Fibroblast of lung (primary cell): ENCODE measurements at places on chromosomes 13 and 19.

- H3K27ac ChIP-seq = no peak overlapping the region
- peaks cover 20% of the 10 kb centered on the region for H3K36me3 ChIP-seq
- H3K4me1 ChIP-seq = no peaks in the 10 kb centered on the region
- no peak overlapping the region for H3K4me3 ChIP-seq
- H3K27me3 ChIP-seq = no peaks in the 10 kb centered on the region
Observed at GRCh38 chr19:57620673-57621348, 6.8 kb downstream of the ZNF134 start.

GRCh38 chr19:38524369-38524768 lies 90.9 kb downstream of the RYR1 start:
- H3K36me3 ChIP-seq = no peaks in the 10 kb centered on the region
- no peaks in the 10 kb centered on the region for H3K27me3 ChIP-seq
- no peak overlapping the region for H3K4me3 ChIP-seq
- no peaks in the 10 kb centered on the region for H3K4me1 ChIP-seq

GRCh38 chr13:95137096-95137495 lies 164.2 kb downstream of the ABCC4 start:
- DNase-seq = no peak
- H3K27me3 ChIP-seq = no peaks in the 10 kb centered on the region
- no peak overlapping the region for H3K4me3 ChIP-seq
- no peaks in the 10 kb centered on the region for H3K36me3 ChIP-seq
- no peaks in the 10 kb centered on the region for H3K4me1 ChIP-seq

GRCh38 chr13:26037302-26037701 lies 14.5 kb downstream of the SHISA2 start:
- no peak overlapping the region for H3K4me3 ChIP-seq
- H3K27ac ChIP-seq = no peak overlapping the region
- DNase-seq = no peak
- no peaks in the 10 kb centered on the region for H3K36me3 ChIP-seq
- H3K4me1 ChIP-seq = no peaks in the 10 kb centered on the region

GRCh38 chr19:5057860-5058259 lies 88.9 kb downstream of the KDM4B start:
- H3K4me3 ChIP-seq = no peak overlapping the region
- H3K4me1 ChIP-seq = no peaks in the 10 kb centered on the region
- no peak for DNase-seq
- H3K27ac ChIP-seq = no peak overlapping the region
- peaks cover 4% of the 10 kb centered on the region for H3K36me3 ChIP-seq
- H3K27me3 ChIP-seq = no peaks in the 10 kb centered on the region

GRCh38 chr13:24220086-24220703 lies 59.7 kb downstream of the SPATA13 start:
- no peaks in the 10 kb centered on the region for H3K27me3 ChIP-seq
- H3K4me1 ChIP-seq = peaks cover 3% of the 10 kb centered on the region
- peak; percentile 72 for DNase-seq
- no peak overlapping the region for H3K27ac ChIP-seq
- no peaks in the 10 kb centered on the region for H3K36me3 ChIP-seq
- H3K4me3 ChIP-seq = no peak overlapping the region

- peak; percentile 54 for DNase-seq
- no peaks in the 10 kb centered on the region for H3K27me3 ChIP-seq
- no peak overlapping the region for H3K4me3 ChIP-seq
Observed at GRCh38 chr13:100789481-100789880, 114.9 kb upstream of the TMTC4 start.

DNA sequence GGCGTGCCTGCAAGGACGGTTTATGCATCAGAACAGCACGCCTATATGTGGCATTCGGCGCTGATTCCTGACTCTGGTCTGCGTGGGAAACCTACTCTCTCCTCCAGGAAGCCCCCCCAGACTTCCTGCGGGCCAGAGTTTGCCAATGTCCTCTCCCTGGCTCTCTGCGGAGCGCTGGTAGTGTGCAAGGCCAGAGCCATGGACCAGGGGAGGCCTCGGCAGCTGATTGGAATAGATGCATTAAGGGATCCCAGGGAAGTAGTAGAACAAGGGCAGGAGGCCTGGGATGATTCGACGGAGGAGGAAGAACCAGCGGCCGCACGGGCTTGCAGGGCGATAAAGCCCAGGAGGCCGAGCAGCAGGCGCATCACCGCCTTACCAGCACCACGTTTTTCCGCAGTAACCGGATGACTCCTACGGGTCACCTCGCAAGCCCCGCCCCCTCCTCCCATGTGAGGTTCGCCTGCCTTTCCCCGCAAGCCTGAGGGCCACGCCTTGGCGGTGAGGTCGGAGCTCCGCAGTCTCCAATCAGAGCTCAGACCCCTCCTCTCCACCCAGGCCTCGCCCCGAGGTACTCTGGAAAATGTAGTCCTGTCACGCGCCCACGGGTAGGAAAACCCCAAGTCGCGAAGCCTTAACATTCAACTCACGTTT lies 5.0 kb downstream of the CLEC11A start:
- DNase-seq = peak; percentile 33
- peaks cover 2% of the 10 kb centered on the region for H3K36me3 ChIP-seq
- H3K4me1 ChIP-seq = peaks cover 7% of the 10 kb centered on the region
- no peaks in the 10 kb centered on the region for H3K27me3 ChIP-seq

DNA sequence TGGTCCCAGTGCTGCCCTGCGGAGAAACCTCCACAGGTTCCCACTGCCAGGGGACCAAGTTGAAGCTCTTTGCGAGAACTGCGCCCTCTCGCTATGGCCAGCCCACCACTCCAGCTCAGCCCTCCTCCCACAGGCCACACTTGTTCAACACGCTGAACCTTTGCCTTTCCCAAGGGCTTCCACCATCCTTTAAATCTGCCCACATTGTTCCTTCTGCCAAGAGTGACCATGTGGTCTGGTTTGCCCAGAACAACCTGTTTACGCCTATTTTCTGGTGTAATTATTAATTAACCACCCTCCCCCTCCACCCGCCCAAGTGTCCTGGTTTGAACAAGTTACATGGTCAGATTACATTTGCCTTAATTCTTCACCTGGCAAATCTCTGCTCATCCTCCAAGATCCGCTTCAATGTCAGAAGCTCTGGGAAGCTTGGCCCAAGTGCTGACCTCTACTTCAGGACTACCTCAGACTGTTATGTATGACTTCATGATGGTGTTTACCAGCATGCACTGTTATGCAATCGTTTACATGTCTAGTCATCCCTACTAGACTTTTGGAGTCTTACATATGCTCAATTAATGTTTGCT lies 12.0 kb upstream of the USP12 start:
- H3K4me1 ChIP-seq = peaks cover 9% of the 10 kb centered on the region
- DNase-seq = peak; percentile 49
- no peaks in the 10 kb centered on the region for H3K36me3 ChIP-seq
- H3K27me3 ChIP-seq = no peaks in the 10 kb centered on the region
- peak overlapping the region; percentile 78 for H3K27ac ChIP-seq

DNA sequence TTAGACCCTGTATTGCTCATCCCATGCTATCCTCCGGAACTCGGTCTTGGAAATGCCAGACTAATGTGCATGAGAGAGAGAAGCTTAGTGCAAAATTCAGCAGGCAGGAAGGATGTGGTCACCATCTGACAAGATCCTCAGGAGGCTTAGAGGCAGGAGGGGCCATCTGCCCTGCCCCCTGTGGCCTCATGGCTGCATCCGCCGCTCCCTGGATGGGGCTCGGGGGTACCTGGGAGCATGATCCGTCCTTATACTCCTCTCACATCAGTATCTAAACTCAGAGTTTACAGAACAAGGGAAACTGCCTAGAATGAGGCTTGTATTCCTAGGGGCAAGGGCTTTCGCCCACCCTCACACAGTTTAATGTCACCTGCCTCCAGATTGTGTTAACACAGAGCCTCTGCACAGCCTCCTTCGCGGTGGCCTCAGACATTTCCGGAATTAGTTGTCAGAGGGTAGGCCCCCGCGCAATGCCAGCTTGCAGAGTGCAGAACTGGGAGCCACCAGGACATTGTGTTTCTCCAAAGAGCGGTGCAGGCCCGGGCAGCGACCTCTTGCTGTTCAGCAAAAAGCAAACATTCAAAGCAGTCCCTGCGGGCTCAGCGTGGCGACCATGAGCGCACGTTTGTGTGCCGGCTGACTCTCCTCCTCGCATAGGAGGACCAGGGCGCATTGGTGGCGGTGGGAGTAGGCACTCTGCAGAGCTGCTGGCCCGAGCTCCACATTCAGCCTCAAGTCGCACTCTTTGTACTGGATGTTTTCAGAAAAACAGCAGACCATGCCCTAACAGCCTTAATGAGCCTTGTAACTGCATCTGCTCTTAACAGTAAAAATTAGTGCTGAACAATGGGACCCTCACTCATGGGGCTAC lies 39.1 kb downstream of the GPR12 start:
- H3K27ac ChIP-seq = no peak overlapping the region
- H3K4me1 ChIP-seq = no peaks in the 10 kb centered on the region
- no peak for DNase-seq
- H3K27me3 ChIP-seq = no peaks in the 10 kb centered on the region

DNA sequence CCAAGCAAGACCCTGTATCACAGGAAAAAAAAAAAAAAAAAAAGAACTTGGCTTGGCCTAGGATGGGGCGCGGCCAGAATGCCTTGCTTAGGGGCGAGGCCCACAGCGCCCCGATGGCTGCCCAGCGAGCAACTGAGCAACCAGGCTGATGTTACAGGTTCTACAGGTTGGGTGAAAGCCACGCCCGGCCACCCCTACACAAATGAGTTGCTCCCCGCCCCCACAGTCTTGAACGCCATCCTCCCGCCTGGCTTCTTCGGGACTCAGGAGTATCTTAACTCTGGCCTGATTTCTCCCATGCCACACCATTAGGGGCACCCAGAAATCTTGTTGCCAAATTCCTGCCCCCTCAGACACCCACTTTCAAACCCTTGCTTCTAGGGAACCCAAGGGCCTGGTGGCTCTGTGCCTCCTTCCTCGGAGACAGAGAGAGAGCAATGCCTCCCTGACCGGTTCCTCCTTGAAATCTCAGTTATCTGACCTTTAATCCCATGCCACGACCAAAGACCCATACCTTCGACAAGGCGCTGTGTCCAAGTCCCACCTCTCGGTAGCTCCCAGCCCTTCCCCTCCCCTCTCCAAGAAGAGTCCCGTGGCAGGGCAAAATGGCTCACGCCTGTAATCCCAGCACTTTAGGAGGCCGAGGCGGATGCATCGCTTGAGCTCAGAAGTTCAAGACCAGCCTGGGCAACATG lies 1.1 kb upstream of the CBLC start:
- no peak for DNase-seq
- no peaks in the 10 kb centered on the region for H3K27me3 ChIP-seq
- no peak overlapping the region for H3K4me3 ChIP-seq
- H3K4me1 ChIP-seq = peaks cover 13% of the 10 kb centered on the region
- no peaks in the 10 kb centered on the region for H3K36me3 ChIP-seq

- no peaks in the 10 kb centered on the region for H3K27me3 ChIP-seq
- no peaks in the 10 kb centered on the region for H3K36me3 ChIP-seq
- no peak for DNase-seq
Observed at GRCh38 chr13:23460309-23460708, 26.8 kb upstream of the SACS start.

DNA sequence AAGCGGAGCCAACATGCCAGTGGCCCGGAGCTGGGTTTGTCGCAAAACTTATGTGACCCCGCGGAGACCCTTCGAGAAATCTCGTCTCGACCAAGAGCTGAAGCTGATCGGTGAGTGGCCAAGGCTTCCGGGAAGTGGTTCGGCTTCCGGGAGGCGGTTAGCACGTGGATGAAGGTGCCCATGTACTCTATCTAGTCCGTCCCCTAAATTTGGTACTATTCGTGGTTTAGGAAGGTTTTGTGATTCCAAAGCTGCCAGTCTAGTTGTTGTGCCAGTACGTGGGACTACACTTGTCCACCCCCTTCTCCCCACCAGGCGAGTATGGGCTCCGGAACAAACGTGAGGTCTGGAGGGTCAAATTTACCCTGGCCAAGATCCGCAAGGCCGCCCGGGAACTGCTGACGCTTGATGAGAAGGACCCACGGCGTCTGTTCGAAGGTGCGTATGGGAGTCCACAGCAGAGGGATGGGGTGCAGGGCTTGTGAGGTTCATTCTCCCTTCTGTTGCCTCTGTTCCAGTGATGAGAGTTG lies 579 bp downstream of the RPS9 start:
- peak overlapping the region; percentile 92 for H3K4me3 ChIP-seq
- H3K36me3 ChIP-seq = peaks cover 17% of the 10 kb centered on the region
- peak overlapping the region; percentile 97 for H3K27ac ChIP-seq
- DNase-seq = no peak

DNA sequence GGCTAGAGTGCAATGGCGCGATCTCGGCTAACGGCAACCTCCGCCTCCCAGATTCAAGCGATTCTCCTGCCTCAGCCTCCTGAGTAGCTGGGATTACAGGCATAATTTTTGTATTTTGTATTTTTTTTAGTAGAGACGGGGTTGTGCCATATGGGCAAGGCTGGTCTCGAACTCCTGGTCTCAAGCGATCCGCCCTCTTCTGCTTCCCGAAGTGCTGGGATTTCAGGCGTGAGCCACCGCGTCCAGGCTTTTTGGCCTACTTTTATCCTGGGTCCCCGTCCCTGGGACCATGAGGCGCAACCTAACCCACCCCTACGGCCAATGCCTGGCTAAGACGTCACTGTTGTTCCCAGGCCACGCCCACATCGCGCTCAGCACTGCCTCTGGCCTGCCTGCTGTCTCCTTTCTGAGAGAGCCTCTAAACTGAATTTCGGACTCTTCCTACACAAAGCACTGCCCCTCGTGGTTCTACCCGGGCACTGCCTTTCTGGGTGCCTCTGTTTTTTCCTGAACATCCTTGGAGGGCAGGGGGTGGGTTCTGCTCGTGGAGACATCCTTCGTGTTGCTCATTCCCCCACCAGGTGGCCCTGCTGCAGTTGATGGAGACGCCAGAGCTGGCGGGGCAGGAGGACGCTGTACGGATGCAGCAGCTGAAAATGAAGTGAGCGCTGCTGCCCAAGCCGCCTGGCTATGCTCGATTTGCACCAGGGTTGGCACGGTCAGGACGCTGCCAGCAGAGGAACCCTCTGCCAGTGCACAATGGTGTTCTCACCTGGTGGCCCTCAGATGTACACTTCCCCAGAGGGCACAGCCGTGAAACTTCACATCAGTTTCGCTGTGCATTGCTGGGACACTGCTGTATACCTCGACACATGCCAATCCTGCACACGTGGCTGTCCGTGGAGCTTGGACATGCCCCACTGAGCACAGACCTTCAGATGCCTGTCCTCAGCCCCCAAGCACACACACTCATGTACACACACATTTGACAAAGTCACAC lies 2.0 kb downstream of the REX1BD start:
- H3K4me3 ChIP-seq = no peak overlapping the region
- DNase-seq = peak; percentile 47
- peaks cover 5% of the 10 kb centered on the region for H3K4me1 ChIP-seq
- H3K36me3 ChIP-seq = peaks cover 3% of the 10 kb centered on the region

DNA sequence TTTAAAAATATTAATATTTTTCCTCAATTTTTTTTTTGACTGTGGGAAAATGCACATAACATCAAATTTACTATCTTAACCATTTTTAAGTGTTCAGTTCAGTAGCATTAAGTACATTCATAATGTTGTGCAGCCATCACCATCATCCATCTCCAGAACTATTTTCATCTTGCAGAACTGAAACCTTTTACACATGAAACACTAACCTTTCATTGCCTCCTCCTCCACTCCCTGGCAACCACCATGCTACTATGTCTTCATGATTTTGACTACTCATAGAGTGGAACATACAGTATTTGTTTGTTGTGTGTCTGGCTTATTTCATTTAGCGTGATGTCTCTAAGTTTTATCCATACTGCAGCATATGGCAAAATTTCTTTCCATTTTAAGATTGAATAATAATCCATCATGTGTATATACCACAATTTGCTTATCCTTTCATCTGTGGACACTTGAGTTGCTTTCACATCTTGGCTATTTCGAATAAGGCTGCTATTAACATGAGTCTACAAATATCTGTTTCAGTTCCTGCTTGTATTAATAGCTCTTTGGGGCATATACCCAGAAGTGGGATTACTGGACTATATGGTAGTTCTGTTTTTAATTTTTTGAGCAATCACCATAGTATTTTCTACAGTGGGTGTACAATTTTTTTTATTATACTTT lies 376.4 kb downstream of the MTUS2 start:
- H3K27me3 ChIP-seq = no peaks in the 10 kb centered on the region
- no peaks in the 10 kb centered on the region for H3K36me3 ChIP-seq
- no peaks in the 10 kb centered on the region for H3K4me1 ChIP-seq
- H3K4me3 ChIP-seq = no peak overlapping the region
- DNase-seq = no peak
